ENCODE measurements at places on chromosomes 6 and 20.

GRCh38 chr6:111957623-111958315, 84.5 kb upstream of the FYN start:
- H3K4me3 ChIP-seq: no peak overlapping the region
- H3K27me3 ChIP-seq: no peaks in the 10 kb centered on the region
- DNase-seq: no peak
- H3K27ac ChIP-seq: no peak overlapping the region
- no peaks in the 10 kb centered on the region for H3K36me3 ChIP-seq
- no peaks in the 10 kb centered on the region for H3K4me1 ChIP-seq

- no peaks in the 10 kb centered on the region for H3K36me3 ChIP-seq
- DNase-seq: no peak
- H3K4me3 ChIP-seq: no peak overlapping the region
- no peaks in the 10 kb centered on the region for H3K27me3 ChIP-seq
- peaks cover 14% of the 10 kb centered on the region for H3K4me1 ChIP-seq
- peak overlapping the region; percentile 54 for H3K27ac ChIP-seq
Observed at GRCh38 chr6:128499079-128499731, 21.2 kb downstream of the PTPRK start.

GRCh38 chr6:117483004-117483644, 650 bp downstream of the DCBLD1 start:
- H3K27me3 ChIP-seq: no peaks in the 10 kb centered on the region
- DNase-seq: peak; percentile 53
- H3K4me3 ChIP-seq: peak overlapping the region; percentile 76
- H3K27ac ChIP-seq: peak overlapping the region; percentile 77
- H3K36me3 ChIP-seq: no peaks in the 10 kb centered on the region
- H3K4me1 ChIP-seq: no peaks in the 10 kb centered on the region

- no peaks in the 10 kb centered on the region for H3K36me3 ChIP-seq
- peaks cover 4% of the 10 kb centered on the region for H3K27me3 ChIP-seq
- no peak overlapping the region for H3K4me3 ChIP-seq
- no peak for DNase-seq
Observed at GRCh38 chr20:43838703-43839060, 76.0 kb upstream of the TOX2 start.

GRCh38 chr6:36131511-36132245, 1.4 kb downstream of the MAPK13 start:
- no peaks in the 10 kb centered on the region for H3K36me3 ChIP-seq
- H3K4me1 ChIP-seq: peaks cover 3% of the 10 kb centered on the region
- no peaks in the 10 kb centered on the region for H3K27me3 ChIP-seq
- H3K4me3 ChIP-seq: peak overlapping the region; percentile 37

DNA sequence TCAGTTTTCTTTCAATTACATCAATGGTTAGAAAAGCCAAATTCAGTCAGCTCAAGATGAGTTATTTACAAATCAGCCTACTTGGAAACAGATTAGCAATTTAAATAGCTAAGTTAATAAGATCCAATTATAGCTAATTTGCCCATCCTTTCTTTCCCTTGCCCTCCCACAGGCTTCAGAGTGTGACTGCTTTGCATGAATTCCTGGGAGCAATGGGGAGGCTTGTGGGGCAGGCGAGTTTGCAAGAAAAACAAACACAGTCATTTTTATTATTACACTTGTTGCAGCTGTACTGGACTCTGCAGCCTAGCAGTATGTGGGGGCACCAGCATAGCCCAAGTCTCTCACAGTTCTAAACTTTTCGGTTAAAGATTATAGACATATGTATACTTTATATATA, 219.0 kb downstream of the NKAIN2 start:
- H3K27ac ChIP-seq: no peak overlapping the region
- H3K27me3 ChIP-seq: no peaks in the 10 kb centered on the region
- no peak for DNase-seq

All from breast epithelium (tissue), 4 donors.